ENCODE measurements at places on chromosomes 11 and 22. TPM values are rescaled to one million over a fixed set of nuclear protein-coding genes. Genes with fewer than 3 reads are reported as not detected.

DNA sequence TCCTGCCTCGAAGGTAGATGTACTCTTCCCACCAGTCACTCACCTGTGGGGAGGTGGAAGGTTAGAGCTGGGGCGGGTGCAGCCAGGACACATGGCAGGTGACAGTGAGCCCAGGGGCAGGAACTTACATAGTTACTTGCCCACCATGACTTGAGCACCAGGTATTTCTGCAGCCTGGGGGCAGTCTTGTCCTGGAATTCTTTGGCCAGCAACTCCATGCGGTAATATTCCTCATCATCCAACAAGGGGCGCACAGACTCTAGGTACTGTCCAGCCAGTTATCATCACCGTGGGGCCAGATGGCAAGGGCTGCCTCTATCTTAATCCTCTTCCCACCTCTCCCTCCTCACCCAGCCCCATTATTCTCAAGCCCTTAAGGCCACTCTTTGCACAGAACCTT, 2.2 kb downstream of the CPT1B start:
- DNase-seq, result peak; percentile 32

DNA sequence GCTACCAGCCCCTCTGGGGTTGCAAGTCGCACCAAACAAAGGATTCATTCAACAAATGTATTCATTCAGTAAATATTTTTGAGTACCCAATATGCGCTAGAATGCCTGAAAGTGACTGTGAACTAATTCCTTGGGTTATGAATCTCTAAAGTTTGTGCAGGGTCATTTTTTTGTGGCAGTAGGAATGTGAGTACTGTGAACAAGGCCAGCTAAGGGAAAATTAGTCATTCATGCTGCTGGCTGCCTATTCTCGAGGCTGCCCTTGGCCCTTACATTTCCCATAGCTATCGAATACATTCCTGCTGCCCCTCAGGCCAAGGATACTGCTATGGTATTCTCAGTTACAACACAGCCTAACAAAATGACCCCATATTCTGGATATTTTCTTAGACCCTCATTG, 141.6 kb downstream of the TRPC6 start:
- no peak for DNase-seq

DNA sequence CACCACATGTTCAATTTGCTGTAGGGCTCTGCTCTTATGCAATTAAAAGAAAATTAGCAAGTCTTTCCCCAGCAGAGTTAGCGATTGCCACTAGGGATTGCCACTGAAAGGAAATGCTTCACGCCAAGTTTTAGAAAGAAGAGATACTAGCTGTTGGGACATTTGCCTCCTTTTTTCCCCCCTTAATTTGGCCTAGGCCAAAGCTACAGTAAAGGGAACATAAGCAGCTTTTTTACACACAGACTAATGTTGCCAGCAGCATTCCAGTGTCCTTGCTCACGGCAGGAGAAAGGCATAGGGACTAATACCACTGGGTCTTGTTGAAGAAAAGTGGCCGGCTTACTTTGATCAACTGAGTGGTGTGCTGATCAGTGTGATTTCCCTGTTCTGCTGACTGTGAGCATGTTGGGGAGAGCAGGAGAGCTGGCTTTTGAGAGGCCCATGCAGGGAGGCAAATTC, 71.2 kb downstream of the PHF21A start:
- DNase-seq, result peak; percentile 70

SMIM35 gene
- not detected for total RNA-seq

KRTAP5-1 gene
- not detected for total RNA-seq

DNA sequence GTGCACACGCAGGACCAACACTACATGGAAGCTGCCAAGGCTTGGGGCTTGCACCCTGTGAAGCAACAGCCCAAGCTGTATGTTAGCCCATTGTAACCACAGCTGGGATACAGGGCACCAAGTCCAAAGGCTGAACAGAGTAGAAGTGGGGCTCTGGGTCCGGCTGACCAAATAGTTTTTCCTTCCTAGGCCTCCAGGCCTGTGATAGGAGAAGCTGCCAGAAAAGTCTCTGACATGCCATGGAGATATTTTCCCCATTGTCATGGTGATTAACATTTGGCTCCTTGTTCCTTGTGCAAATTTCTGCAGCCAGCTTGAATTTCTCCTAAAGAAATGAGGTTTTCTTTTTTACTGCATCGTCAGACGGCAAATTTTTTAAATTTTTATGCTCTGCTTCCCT, 941.2 kb downstream of the FAM181B start:
- DNase-seq, result no peak

DNA sequence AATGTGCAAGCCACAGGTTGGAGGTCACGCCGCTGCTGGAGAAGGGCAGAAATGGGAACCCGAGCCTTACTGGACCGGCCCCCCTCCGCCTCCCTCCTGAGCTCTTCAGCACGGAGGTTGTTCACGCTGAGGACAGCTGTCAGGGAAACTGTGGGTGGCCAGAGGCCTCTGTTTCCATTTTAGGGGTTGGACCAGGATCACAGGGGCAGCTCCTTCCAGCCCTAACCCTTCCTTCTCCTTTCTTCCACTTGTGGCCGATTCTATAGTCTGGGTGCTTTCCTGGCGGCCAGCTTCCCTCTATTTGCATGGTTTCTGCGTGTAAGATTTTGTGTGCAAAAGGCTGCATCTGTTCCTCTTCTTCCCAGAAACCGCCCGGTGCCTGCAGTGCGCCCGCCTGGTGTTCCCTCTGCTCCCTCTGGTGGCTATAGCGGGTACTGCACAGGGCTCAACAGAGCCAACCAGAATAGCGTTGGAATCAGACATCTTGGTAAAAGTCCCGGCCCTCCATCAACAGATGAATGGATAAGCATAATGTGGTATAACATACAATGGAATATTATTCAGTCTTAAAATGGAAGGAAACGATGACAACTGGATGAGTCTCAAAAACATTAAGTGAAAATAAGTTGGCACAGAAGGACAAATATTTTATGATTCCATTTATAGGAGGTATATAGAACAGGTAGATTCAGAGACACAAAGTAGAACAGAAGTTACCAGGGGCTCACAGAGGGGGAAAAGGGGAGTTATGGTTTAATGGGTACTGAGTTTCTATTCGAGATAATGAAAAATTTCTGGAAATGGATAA, 8.4 kb upstream of the SLC22A8 start:
- DNase-seq, result peak; percentile 9

DNA sequence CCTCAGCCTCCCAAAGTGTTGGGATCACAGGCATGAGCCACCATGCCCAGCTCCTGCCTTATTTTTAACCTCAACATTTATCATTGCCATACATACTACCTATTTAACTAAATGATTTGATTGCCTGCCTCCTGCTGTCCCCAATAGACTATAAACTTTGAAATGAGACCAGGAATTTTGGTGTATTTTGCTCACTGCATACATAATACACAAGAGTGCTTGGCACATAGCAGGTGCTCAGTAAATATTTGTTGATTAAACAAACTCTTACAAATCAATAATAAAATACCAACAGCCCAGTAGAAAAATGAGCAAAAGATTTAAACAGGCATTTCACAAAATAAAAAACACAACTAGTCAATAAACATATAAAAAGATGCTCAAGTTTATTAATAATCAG, 49.5 kb upstream of the PHF21A start:
- DNase-seq, result no peak

CTTN gene
- 324 TPM for total RNA-seq

GRCh38 chr11:61278001-61278470, 17.1 kb downstream of the VWCE start:
- no peak for DNase-seq

ME3 gene
- 43.1 TPM for total RNA-seq

DNA sequence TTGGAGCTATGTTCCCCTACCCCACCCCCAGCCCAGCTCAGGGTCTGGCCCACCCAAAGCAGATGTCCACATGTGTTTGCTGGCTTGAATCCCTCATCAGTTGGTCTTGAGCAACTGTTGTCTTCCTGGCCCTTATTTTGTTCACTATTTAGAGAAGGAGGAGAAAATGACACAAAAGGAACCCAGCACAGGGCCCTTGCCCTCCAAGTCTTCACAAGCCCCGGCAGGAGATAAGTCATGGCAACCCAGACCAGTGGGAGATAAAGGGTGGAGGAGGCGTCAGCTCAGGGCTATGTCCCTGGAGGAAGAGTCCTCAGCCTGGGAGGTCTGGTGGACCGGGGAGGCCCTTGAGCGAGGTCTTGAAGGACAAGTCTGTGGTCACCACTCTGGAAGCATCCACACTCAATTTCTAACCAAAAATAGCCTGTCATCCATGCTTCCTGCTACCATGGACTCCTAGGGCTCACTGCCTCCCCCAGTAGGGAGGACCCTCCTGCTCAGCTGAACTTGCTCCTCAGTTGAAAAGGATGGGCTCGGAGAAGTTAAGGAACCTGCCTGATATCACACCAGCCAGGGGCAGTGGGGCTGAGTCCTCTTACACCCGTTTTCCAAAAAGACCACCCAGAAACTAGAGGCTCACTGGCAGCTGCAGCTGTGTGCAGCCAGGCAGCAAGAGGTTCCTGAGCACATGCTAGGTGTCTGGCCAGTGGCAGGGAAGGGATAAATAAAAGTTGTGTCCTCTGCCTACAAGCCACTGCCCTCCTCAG, 1.8 kb upstream of the RAB3IL1 start:
- DNase-seq, result no peak

GRCh38 chr11:85171648-85172257, 455.4 kb downstream of the DLG2 start:
- no peak for DNase-seq

- DNase-seq, result no peak
Observed at GRCh38 chr11:20464518-20464917, 77.0 kb downstream of the PRMT3 start.

CD3E gene
- total RNA-seq, result not detected

GRCh38 chr11:44761551-44761961, 34.8 kb downstream of the TSPAN18 start:
- no peak for DNase-seq

DNA sequence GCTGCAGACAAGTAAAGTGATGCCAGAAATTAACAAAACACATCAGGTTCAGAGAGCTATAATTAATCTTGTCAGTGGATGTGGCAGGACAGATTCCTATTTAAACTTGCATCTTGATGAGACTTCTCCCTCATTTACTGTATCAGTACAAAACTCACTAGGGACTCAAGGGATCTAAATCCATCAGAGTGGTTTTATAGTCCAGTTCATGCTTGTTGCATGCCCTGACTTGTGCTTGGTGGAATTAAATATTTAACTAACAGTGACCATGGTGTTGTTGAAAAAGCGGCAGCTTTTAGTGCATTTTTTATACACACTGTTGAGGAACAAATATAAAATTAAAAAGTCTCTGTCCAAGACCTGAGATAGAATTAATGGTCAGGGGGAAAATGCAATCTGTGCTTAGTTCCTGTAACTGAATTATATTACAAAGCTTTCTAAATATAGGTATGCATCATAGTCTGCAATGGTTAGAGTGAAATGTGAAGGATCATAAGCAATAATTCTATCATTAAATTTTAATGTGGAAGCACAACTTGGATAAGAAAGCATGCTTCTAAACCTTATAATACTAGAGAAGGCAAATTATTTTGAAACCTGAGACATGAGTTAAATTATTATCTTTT, 1475.5 kb upstream of the TENM4 start:
- no peak for DNase-seq

FOLR2 gene
- total RNA-seq, result not detected

DNA sequence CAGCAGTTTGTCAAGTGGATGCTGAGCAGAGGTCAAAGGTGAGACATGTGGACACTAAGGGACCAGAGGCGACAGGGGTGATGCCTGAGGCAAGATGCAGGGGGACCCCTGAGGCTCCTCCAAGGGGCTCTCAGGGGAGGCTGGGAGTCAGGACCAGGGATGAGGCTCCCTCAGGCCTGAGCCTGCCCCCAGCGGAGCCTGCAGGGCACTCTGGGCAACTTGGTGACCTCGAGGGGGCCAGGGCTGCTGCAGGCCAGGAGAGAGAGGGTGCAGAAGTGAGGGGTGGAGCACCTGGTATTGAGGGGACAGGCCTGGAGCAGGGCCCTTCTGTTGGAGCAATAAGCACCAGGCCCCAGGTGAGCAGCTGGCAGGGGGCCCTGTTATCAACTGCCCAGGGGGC, 6.1 kb downstream of the EHBP1L1 start:
- DNase-seq, result no peak

PPARA gene
- total RNA-seq, result 7.9 TPM

BRMS1 gene
- total RNA-seq, result 84.9 TPM

- no peak for DNase-seq
Observed at GRCh38 chr11:115996125-115996807, 492.1 kb upstream of the CADM1 start.

DNA sequence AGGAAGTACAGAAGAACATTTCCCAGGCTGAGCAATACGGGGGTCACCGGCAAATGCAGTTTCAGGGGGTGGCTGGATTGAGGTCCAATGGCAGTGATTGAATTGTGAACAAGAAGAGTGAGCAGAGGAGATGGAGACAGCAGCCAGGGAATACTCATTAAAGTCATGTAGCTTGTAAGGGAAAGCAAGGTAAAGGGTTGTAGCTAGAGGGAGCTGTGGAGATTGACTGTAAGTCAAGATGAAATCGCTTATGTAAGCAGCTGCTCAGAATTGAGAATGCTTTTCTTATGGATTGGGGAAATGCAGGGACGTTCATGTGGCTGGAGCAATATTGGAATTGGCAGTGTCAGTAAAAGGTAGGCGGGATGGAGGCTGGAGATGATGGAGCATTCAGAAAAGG, 111.4 kb upstream of the TBCEL start:
- peak; percentile 14 for DNase-seq

TMEM218 gene
- total RNA-seq, result 19.6 TPM

HEPHL1 gene
- total RNA-seq, result not detected

- DNase-seq, result no peak
Observed at GRCh38 chr11:134535029-134536025, 123.3 kb upstream of the B3GAT1 start.

LINC01488 gene
- not detected for total RNA-seq

DNA sequence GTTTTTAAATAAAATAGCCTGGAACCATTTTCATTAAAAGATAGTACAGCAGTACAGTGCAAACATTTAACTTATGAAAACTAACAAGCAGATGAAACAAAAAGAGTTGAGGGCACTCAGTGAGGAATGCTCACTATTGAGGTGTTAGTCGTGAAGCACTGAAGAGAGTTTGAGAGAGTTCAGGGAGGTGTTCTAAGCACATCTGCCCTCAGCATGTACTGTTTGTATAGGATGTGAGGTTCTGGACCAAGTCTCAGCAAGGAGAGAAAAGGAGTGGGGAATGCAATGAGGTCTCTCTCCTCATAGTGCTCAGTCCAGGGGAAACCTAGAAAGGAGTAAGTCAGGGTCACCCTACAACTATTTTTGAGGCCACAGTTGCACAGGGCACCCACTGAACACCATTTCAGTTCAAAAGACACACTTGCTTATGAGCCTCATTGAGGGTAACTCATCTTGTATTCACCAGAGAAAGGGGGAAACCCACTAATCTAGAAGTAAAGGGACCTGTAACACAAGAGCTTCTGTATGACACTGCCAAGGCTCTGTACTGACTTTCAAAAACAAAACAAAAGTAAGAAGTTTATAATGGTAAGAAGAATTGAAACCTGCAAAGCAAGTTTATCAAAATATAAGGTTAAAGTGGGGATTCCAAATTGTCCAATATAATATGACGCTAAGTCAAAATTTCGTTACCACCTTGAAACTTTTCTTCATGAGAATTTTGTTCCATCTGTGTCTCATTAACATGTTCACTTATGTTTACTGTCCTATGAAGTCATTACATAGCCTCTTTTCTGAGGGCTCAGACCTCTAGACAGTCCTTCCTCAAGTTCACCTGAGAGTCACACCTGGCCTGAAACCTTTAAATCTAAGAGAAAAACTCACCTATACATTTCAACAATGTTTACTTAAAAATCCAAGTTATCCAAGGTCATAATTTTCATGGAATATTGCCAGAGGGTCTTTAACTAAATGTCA, 275.3 kb downstream of the ETS1 start:
- no peak for DNase-seq
